ENCODE measurements at places on chromosomes 16 and 17.

DNA sequence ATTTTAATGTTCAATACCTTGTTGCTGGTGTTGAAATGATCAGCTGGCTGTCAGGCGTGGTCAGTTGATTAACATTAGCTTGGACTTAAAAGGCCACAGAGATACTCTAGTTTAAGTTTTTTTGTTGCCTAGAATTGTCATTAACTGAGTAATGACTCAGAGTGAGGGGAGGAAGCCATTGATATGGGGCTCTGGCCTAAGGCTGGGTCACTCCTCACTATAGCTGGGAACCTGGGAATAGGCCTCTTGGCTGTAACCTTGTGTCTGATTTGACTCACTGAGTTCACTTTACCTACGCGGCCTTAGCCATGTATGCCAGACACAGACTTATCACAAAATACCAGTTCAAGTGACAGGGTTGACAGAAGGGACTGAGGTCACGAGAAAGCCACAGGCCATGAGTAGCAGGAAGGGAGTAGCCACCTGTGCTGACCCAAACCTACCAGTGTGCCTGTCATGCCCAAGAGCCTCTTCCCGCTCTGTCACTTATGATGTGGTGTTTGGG lies 37.9 kb upstream of the ADCY7 start:
- DNase-seq, result no peak

DNA sequence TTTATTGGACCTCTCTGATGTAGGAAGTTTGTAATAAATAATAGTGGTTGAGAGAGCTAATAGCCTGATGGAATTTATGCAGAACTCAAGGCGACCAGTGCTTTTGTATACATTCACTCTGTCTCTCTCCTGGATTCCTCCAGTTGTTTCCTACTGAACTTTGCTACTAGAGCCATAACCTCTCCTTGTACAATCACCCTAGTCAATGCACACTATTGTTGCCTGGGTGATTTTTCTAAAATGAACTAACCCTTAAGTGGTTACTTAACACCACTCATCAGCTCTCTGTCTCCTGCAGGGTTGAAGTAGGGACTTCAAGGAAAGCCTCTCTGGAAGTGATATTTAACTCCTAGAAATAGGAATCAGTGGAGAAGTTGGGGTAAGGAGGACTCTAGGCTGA lies 9.7 kb downstream of the PHKB start:
- no peak for DNase-seq

DNA sequence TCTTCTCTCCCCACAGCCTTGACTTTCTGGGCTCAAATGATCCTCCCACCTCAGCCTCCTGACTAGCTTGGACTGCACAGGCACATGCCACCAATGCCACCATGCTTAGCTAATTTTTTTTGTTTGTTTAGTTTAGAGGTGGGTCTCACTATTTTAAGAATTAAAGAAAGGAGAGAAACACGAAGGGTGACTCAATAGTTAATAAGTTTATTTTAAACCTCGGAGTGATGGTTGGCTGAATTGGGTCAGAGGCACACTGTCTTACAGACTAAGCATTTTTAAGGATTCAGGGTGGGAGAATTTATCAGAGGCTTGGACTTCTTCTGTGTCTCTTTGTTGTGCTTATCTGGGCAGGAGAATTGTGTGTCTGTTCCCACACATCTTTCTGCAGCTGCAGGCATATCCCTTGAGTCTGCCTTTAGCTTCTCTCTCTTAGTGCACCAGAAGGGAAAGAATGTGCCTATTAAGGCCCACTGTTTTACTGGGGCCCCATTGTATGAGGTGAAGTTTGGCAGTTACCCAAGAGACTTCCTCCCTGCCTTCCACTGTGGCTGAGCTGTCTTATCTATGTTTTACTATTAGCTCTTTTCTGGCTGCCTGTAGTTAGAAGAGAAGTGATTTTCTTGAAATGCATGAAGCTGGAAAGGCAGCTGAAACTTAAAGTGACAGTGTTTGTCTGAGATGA lies 2172.0 kb downstream of the TP53TG3F start:
- DNase-seq, result no peak

DNA sequence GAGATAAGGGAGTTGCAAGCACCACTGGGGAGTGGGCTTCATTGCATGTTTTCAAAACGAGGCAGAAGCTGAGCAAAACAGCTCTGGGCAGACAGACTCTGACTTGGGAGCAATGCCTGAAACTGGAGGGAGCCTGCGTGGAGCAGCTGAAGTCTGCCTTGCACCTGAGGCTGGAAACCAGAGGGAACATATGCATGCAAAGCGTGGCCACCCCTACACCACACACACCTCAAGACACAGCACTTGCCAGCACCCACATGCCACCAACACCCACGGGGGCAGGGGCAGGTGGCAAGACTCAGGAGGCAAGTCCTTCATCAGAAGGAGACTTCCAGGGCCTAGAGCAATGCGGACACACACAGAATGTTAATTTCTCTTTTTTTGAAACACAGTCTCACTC lies 45.8 kb downstream of the COTL1 start:
- no peak for DNase-seq

DNA sequence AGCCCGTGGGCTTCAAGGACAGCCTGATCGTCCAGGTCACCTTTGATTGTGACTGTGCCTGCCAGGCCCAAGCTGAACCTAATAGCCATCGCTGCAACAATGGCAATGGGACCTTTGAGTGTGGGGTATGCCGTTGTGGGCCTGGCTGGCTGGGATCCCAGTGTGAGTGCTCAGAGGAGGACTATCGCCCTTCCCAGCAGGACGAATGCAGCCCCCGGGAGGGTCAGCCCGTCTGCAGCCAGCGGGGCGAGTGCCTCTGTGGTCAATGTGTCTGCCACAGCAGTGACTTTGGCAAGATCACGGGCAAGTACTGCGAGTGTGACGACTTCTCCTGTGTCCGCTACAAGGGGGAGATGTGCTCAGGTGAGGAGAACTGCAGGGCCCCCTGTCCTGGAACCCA lies 31.5 kb upstream of the EFCAB13 start:
- no peak for DNase-seq
